Stimulated activated CD4-positive, alpha-beta T cell treated with anti-CD3 and anti-CD28 coated beads, Interleukin-15, amount 100 ng/mL, for 1 hour (primary cell): ENCODE measurements at places on chromosomes 7 and 10.

GRCh38 chr10:104931612-104932134, 290.6 kb downstream of the SORCS3 start:
- no peak for DNase-seq

DNA sequence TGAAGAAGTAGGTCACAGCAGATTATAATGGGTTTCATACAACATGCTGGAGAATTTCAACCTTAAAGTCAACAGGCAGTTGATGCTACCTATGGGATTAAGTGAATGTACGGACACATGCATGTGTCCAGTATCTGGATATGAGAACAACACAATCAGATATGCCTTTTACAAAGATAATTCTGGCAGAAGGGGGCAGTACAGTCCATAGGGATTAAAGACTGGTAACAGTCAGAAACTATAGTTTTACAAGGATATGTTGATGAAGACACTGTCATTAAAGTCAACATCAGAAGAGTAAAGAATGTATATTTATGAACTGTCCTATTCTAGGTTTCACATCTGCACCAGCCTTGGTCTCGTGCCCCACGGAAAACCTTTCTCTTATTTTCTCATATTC, 41.5 kb downstream of the ANKMY2 start:
- no peak for DNase-seq

DNA sequence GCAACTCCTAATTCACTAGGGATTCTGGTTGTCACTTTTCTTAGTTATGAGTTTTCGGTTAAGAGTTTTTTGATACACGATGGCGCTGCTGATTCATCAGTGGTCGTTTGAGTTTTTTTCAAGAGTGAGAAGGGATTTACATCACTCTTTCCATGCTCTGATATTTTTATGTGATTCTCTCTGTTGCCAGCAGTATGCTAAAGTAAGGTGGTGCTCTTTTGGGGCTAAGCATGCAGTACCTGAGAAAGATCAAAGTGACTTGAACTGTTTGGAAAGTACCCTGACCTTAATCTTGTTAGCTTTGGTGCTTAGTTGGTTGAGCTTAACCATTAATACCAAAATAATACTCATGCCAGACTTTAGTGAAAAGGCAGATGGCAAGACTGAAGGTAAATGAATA, 28.1 kb downstream of the STAMBPL1 start:
- no peak for DNase-seq

DNA sequence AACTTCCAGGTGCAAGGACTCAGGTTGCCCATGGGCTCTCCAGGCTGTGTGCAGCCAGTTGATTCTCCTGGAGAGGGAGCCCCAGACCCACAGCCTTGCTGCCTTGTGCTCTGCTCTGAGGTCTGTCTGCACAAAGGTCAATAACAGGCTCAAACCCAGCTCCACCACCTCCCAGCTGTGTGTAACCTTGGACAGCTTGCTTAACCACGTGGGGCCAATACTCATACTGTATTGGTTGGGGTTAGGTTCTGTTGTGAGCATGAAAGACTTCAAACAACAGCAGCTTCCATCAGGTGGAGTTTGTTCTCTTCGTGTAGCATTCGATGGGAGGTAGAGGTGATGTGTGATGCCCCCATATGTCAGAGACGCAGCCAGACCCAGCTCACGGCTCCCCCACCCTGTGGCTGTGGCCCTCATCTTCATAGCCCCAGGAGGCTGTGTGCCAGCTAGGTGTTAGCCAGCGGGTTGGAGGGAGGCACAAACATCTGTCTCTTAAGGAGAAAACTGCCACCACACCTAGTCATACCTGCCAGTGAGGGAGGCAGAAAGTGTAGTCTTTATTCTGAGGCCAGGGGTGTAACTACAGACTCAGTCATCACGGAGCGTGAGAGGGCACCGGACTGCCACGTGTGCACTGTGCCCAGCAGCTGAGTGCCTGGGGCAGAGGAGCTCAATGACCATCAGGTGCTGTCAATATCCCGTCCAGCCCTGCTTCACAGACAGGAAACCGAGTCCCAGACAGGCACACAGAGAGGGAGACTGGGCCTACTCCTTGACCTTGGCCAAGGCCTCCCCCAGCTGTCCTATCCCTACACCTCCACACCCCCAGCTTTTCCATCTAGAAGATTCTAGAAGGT, 8.1 kb upstream of the POLD2 start:
- no peak for DNase-seq

DNA sequence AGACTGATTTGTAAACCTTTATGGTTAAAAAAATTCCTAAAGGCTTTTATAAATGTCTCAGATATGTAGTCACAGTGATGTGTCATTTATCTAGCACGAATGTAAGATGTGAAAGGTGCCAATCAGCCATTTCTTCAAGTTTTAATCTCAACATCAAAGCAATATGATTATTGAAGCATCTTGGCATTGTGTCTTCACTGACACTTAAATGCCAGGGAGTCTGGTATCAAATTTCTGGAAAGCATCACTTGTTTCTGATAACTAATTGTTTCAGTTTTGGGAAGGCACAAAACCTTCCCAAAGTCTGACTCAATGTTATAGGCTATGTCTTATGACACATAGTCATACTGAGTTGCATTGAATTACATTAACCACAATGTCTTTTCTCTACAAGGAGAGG, 492.0 kb upstream of the CNTNAP2 start:
- DNase-seq: no peak

DNA sequence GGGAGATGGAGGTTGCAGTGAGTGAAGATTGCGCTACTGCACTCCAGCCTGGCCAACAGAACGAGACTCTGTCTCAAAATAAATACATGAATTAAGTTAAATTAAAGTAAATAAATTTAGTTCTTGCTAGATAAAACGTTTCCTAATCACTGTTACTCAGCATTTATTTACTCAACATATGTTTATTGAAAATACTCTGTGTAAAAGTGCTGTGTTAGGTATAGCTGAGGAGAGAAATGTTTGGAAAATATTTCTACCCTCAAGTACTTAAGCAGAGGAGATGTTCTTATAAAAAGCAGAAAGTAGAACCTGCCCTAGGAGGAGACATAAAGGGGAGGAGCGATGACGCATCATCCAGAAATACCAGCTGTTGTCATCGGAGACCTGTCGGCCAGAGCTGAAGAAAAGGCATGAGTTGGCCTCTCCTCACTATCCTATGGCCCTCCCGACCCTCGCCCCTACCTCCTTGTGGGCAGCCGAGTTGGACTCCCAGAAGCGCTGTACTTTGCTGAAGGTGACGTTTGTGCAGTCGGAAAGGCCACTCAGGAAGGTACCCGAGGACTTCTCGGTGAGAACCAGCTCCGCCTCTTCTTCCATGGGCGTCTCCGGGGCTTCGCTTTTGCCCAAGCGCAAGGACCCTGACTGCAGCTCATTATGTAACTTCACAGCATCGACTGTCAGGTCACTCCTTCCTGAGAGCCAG, 1.1 kb downstream of the RRP12 start:
- no peak for DNase-seq

GRCh38 chr7:15839416-15840100, 153.1 kb upstream of the MEOX2 start:
- DNase-seq: no peak

DNA sequence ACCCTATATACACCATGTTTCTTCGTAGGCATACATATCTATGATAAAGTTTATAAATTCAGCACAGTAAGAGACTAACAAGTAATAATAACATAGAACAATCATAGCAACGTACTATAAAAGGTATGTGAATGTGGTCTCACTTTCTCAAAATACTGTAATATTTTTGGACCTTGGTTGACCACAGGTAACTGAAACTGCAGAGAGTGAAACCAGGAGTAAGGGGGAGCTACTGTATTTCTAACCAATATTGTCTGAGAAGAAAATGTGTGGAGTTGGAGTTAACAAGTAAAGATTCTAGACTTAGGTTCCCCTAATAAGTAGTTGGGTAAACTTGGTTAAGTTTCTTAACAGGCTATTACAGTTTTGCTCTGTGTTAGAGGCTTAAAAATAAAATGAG, 72.1 kb downstream of the GNAI1 start:
- no peak for DNase-seq

GRCh38 chr7:81433206-81433605, 336.6 kb downstream of the HGF start:
- no peak for DNase-seq

GRCh38 chr7:94022550-94022949, 18.4 kb upstream of the BET1 start:
- no peak for DNase-seq

DNA sequence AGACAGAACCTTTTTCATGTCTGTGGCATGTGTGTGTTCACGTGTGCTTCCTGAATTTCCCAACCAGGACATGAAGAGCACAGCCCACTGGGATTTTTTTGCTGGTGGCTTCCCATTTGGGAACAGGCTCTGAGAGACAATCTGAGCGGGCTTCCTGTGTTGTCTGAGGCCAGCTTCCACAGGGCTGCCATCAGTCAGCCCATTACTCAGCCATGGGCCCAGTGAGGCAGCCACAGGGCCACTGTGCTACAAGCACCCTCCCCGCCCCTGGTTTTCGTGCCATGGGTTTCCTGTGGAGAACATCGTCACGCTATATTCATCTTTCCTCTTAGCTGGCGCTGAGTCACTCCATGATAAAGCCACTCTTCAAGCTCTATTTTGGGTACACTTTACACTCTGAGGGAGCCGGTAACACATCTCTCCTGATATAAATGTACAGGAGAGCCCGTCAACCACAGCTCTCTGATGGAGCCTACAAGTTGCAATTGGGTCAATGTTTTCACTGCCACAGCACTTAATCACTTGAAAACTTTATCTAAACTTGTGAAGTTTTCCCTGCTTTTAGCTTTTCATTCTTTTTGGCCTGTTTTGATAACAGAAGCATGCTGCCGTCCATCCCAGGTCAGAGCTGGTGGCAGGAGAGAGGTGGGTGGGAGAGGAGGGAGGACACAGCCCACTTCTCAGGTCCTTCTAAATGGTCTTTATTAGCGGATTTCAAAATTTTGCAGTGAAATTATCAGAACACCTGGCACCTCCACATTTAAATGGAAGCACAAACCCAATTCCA, 96.9 kb downstream of the HIPK2 start:
- DNase-seq: peak; percentile 25

- DNase-seq: no peak
Observed at GRCh38 chr7:28812616-28813015, 145.5 kb downstream of the TRIL start.

- DNase-seq: no peak
Observed at GRCh38 chr7:109873296-109873695, 1217.6 kb upstream of the LRRN3 start.

GRCh38 chr7:96308253-96308949, 13.5 kb downstream of the SLC25A13 start:
- DNase-seq: no peak

DNA sequence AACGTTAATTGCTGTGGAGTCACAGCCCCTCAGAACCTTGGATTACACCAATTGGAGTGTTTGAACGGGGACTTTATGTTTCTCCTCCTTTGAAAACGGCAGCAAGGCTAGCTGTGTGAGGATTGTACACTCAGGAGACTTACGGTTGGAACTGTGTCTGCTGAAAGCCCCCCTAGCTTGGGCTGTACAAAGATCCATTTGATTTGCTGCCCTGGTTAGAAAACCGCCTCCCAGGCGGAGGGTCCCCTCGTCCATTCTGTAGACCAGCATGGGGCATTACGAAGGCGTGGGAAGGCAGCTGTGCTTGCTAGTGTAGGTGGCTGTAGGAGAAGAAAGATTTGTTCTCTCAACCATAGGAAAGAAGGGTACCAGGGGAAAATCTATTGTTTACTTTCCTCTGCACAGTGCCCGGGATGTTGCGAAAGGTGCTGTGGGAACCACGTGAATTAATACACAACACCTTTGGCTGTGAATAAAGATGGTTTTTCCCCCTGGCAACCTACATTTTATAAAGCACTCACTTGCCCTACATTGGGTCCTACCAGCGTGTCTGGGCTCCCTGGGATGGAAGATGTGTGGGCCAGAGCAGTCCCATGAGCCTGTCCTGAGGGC, 73.4 kb upstream of the BTBD16 start:
- DNase-seq: no peak

GRCh38 chr10:100330079-100330478, at the start of gene PKD2L1:
Gene PKD2L1 (minus strand): TSS chr10:100330228. CDS start chr10:100330103, 125 bp downstream.
- no peak for DNase-seq
